Urinary bladder (tissue), 4 donors: ENCODE measurements at places on chromosomes 3 and 15. TPM values are rescaled to one million over a fixed set of nuclear protein-coding genes. Genes with fewer than 3 reads are reported as not detected.

Gene EFCAB12
- polyA plus RNA-seq: 0.10 TPM

Gene ZNF501
- polyA plus RNA-seq: 4.1 TPM

Gene IMPG2
- 0.16 TPM for polyA plus RNA-seq

Gene SLC28A1
- polyA plus RNA-seq: 0.04 TPM

Gene TMEM266
- polyA plus RNA-seq: 0.11 TPM
